NCI-H345 (cell line): ENCODE measurements at places on chromosomes 6 and 20.

GRCh38 chr6:34146021-34146782, at the start of gene GRM4:
Gene GRM4, minus strand, starts transcription at chr6:34146087. Its CDS starts 12,591 bp downstream, at chr6:34133496.
- no peak for DNase-seq

- no peak for DNase-seq
Measured at GRCh38 chr20:33249456-33249855, 13.7 kb downstream of the BPIFA1 start.

DNA sequence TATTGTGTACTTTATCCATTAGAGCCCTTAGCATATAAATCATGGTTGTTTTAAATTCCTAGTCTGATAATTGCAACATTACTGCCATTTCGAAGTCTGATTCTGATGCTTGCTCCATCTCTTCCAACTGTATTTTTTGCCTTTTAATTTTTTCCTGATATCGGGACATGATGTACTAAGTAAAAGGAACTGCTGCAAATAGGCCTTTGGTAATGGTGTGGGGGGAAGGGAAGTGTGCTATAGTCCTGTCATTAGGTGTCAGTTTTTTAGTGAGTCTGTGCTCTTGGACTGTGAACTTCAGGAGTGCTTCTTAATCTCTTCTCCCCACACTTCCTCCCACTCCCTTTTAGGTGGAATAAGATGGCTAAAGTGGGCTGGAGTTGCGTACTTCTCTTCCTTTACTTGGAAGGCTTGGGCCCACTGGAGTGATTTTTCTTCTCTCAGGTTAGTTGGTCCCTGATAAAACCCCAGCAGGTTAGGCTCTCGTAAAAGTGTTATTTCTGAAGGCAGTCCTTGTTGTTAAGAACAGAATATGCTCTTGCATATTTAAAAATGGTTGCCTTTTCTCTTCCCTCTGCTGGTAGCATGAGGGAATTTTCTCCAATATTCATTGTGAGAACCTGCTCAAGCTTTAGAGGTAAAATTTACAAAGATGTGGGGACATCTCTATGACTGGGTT, 18.1 kb downstream of the STXBP5 start:
- DNase-seq = no peak

- DNase-seq = no peak
Measured at GRCh38 chr6:155943635-155944034, 488.0 kb upstream of the NOX3 start.

DNA sequence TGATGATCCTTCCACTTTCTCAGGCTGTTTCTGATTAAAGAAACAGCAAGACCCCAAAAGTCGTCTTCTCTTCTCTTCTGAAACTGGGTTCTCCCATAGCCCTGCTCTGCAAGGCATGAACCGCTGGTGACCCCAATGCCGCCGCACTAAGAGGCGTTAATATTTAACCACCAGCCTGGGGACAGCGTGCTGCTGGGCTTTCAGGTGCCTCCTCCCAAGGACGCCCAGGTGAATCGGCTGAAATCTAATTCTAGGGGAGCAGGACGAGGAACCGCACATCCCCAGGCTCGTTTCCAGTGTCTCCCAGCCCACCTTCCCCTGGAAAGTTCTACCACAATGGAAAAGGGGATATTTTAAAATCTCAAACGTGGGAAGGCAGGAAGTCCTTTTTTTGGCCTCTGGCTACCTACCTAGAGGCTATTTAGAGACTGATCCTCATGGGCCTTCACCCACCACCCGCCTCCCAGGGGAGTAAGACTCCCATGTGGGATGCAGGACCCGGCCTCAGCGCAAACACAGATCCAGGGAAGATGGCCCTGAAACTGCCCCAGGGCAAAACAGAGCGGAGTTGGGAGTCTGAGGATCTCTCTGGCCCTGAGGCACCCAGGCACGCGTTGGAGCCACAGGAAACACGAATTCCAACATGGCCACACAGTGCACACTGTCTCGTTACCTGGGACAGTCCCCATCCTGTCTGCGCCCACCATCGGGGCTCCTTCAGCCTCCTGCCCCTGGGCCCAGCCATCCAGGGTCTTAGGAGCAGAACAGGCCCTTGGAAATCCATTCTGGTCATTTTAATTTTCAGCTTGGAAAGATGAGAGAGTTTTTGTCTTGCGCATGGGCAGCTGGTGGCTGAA, 56.2 kb downstream of the BMP7 start:
- no peak for DNase-seq

- peak; percentile 63 for DNase-seq
Measured at GRCh38 chr20:4592316-4593148, 129.2 kb upstream of the PRND start.

DNA sequence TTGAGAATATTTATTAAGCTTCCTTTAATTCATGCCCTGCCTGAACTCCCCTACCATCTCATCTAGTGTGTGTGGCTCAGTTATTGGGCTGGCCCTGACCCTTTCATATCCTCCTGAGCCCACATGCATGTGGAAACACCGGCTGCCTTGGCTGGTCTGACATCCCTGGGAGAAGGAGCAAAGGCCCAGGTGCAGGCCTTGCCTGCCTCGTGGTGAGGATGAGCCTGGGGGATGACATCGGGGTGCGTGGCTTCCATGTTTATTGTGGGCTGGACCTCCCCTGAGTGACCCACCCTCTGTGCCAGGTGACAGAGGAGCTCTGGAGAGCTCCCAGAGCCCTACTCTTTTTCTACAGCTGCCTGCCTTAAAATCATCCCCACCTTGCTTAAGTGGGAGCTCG, 69.1 kb downstream of the FOXA2 start:
- DNase-seq = no peak

DNA sequence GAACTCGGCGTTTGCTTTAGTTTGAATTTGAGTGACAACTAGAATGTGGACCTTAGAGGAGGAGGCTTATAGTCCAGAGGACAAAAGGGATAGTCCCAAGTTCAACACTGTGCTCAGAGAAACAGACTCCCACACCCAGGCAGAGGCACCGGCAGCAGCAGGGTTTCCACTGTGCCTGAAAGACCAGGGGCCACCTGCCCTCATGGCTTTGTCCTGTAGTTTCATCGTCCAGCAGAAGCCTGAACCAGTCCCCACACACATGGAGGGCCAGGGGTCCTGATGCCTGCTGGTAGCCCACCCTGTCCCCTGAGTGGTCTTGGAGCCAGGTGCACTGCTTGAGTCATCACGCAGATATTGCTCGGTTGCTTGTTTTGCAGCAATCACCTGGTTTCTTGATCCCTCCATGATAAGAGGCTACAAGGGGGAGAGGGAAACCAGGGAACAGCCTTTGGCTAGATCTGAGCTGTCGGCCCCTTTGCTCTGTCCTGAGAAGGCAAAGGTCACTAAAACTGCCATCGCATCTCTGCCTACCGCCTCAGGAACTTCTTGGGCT, 7.2 kb upstream of the ACSS1 start:
- no peak for DNase-seq

GRCh38 chr6:123838505-123839234, 35.0 kb downstream of the NKAIN2 start:
- peak; percentile 50 for DNase-seq

GRCh38 chr6:13431861-13432465, 55.4 kb downstream of the GFOD1 start:
- no peak for DNase-seq

GRCh38 chr20:31566658-31567379, 38.3 kb upstream of the ID1 start:
- peak; percentile 95 for DNase-seq

DNA sequence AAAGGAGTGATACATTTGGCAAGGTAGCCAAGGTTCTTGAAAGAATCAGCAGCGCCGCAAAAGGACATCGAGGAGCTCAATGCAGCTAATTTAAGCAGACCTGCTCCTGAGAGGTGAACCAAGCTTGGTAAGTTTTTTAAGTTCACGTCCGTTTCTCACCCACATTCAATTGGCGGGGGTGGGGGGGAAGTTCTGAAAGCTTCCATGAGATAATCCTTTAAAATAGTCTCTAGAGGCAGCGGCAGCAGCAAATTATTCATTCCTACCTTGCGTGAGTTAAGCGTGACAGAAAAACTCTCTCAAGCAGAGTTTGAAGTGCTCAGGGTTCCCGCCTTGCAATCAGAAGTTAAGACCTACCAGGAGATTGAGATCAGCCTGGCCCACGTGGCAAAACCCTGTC, 97.3 kb upstream of the NHSL1 start:
- no peak for DNase-seq

DNA sequence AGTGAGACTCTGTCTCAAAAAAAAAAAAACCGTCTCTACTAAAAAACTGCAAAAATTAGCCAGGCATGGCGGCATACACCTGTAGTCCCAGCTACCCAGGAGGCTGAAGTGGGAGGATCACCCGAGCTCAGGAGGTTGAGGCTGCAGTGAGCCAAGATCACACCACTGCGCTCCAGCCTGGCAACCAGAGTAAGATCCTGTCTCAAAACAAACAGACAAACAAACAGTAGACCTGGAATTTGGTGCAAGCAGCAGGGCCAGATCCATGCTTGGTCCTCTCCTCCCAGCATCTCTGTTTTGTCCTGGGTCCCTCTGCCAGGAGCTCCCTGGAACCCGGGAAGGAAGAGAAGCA, 11.6 kb downstream of the RIPOR3 start:
- DNase-seq = no peak

DNA sequence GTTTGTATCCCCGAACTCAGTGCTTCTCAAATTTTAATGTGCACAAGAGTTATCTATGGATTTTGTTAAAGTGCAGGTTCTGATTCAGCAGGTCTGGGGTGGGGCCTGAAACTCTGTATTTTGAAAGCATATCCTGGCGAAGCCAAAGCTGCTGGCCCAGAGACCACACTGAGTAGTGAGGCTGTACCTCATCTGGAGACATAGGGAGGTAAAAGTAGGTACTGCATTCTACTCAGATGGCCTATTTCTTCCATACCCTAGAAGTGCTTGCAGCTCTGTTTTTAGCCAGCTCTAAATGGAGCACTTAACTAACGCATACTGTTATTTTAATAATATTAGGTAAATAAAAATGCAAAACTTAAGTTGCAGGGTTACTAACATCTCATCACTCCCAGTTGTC, 241.6 kb upstream of the PRND start:
- DNase-seq = no peak
